ENCODE measurements at places on chromosomes 16 and 17.

GRCh38 chr16:81708266-81709015 lies 70.7 kb upstream of the PLCG2 start:
- DNase-seq = no peak

DNA sequence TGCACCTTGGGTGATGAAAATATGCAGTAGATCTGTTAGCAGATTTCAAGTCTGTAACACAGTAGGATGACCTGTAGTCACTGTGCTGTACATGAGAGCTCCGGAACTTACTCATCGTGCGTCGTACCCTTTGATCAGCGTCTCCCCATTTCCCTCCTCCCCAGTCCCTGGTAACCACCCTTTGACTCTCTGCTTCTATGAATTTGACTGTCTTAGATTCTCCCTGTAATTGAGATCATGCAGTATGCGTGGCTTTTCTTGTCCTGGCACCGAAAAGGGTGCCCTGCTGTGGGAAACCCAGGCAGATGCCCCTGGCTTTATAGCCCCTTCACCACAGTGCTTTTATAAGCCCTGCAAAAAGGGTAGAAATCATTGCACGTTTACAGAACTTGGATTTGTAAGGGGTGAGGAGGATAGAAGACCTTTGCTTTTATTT lies 20.5 kb downstream of the CLEC16A start:
- DNase-seq = peak; percentile 49

DNA sequence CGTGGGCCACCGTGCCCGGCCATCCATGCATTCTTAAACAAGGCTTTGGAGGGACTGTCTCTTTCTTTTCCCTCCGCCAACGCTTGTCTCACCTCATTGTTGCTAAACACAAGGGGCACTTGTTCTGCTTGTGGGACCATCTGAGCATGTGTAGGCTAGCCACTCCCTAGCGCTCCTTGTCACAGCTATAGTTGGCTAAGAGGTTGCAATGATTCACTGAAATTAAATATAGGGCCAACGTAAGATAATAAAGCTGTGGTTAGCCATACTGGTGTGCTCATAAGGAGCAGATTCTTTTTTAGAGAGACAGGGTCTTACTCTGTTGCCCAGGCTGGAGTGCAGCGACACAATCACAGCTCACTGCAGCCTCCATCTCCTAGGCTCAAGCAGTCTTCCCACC lies 41.2 kb downstream of the KIAA0513 start:
- DNase-seq = no peak

GRCh38 chr16:2523801-2524231 lies 3.6 kb downstream of the AMDHD2 start:
- no peak for DNase-seq

GRCh38 chr17:32494621-32495358 lies 8.0 kb downstream of the CDK5R1 start:
- DNase-seq = no peak

GRCh38 chr17:60712675-60713074 lies 35.0 kb downstream of the BCAS3 start:
- DNase-seq = no peak

- no peak for DNase-seq
Observed at GRCh38 chr17:75591722-75592302, 4.2 kb downstream of the MYO15B start.

All from activated T-helper 1 cell treated with anti-CD3 and anti-CD28 coated beads, Interleukin-2, amount 50 U/mL, for 16 hours (primary cell).